CD4-positive, alpha-beta T cell treated with Interleukin-6 at 100 ng/mL for 8 hours (primary cell): ENCODE measurements at places on chromosomes 13 and 19.

GRCh38 chr13:42973581-42973980 is 18.5 kb downstream of the EPSTI1 start:
- DNase-seq: no peak

- DNase-seq: no peak
These were observed 115.0 kb downstream of the GGACT start for GRCh38 chr13:100473501-100474044.

- DNase-seq: no peak
These were observed 23.1 kb upstream of the TNFRSF19 start for GRCh38 chr13:23547000-23547590.

- DNase-seq: no peak
These were observed 629.1 kb upstream of the SLC10A2 start for GRCh38 chr13:103695320-103695719.

GRCh38 chr13:20814224-20814910 is 40.6 kb upstream of the EEF1AKMT1 start:
- no peak for DNase-seq

DNA sequence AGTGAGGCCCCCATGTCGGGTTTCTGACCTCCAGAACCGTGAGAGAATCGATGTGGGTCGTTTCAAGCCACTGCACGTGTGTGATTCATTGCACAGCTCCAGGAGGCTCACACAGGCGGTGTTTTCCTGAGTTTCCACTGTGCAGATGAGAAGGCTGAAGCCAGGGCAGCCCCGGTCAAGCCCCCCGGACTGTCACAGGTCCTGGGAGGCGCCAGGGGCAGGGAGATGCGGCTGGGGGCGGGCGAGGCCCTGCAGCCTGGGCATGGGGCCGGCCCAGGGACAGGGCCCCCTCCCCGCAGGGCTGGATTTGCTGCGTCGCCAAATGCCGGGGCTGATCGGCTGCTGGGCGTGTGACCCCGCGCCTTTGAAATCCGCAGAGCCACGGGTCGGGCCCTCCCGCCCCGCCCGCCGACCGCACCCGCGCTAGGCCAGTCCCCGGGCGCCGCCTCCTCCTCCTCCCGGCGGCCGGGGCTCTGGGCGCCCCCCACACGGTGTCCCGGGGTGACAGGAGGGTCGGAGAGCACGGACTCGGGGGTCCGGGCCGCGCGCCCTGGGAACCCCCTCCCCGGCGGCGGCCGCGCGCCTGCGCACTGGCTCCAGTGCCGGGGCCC is 9.9 kb upstream of the MKNK2 start:
- no peak for DNase-seq

GRCh38 chr19:3721131-3721886 is 13.1 kb downstream of the TJP3 start:
- DNase-seq: peak; percentile 90

DNA sequence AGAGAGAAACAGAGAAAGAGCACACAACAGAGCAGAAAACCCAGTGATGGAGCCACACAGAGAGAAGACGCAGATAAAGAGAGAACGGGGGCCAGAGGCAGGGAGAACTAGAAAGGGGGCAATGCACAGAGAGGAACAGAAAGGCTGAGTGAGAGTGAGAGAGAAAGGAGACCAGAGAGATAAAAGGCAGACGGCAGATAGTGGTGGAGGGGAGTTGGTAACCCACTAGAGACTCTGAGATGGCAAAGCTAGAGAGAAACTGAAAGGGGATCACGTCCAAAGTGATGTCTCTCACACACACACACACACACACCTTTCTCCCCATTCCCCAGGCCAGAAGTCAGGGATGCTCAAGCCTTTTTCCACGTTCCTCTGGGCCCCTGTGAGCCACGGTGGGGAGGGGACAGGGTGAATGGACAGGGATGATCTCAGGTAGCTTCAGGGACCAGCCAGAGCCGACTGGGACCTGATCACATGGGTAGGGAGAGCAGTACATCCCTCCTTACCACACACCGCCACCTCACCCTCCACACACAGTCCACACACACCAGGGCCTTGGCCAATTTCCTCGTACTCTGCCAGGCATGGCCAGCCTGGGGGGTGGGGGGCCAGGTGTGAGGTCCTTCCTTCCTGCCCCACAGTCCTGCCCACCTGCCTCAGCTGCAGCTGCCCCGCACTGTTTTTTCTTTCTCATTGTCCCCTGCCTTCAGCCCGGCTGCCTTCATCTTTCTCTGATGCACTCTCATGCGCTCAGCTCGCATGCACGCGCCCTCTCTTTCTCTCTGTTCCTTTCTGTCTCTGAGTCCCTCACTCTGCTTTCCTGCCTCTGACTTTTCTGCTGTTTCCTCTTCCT is 22.5 kb upstream of the POU2F2 start:
- no peak for DNase-seq

- no peak for DNase-seq
These were observed at the start of gene CERS1 for GRCh38 chr19:18895824-18896341. CERS1 (minus strand) TSS chr19:18896158; CDS start chr19:18896072, 86 bp downstream.

GRCh38 chr19:16334411-16334810 is 9.8 kb downstream of the KLF2 start:
- no peak for DNase-seq

- no peak for DNase-seq
These were observed 9.7 kb downstream of the NAXD start for GRCh38 chr13:110624766-110625756.

GRCh38 chr19:15788594-15789270 is 1.3 kb downstream of the OR10H5 start:
- no peak for DNase-seq

DNA sequence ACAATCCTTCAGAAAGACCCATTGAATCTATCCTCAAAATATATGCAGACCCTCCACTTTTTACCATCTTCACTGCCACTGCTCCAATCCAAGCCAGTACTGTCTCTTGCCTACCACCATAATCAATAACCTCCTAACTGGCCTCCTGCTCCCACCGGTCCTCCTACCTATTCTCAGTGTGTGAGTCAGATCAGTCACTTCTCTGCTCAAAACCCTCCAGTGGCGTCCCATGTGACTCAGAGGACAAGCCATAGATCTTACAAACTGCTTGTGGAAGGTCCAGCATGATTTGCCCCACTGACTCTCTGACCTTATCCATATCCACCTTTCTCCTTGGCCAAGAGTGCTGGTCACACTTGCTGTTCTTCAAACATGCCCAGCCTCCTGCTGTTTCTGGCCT is 23.4 kb upstream of the MBNL2 start:
- DNase-seq: no peak

DNA sequence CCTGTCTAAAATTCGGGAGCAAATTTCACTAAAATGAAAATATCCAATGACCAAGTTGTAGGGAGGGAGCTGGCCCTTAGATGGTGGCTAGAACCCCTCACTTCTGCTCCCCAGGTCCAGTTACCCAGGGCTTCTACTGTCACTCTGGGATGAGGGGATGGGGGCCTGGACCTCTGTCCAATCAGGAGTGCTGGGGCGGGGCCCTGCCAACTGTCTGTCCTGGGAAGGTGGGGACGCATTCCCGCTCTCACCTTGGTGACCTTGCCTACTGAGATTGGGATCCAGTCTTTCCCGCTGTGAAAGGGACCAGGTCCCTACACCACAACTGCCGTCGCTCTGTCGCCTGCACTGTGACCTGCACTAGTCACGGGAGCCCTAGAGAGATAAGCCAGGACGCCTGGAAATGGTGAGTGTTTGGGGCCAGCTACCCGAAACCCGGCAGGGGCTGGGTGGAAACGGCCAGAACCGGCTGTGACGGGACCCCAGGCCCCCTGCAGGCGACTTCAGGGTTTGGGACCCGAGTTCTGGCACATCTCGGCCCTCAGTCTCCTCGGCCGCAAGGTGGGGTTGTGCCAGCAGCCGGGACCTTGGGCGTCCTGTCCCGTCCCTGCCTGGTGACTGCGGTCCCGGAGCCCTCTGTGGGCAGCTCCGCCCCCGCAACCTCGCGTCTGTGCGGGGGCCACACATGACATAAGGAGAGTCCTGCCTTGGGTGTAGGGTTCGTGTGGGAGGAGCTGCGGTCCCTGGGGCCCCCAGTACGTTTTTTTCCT is 22.8 kb downstream of the ZNF20 start:
- DNase-seq: no peak

DNA sequence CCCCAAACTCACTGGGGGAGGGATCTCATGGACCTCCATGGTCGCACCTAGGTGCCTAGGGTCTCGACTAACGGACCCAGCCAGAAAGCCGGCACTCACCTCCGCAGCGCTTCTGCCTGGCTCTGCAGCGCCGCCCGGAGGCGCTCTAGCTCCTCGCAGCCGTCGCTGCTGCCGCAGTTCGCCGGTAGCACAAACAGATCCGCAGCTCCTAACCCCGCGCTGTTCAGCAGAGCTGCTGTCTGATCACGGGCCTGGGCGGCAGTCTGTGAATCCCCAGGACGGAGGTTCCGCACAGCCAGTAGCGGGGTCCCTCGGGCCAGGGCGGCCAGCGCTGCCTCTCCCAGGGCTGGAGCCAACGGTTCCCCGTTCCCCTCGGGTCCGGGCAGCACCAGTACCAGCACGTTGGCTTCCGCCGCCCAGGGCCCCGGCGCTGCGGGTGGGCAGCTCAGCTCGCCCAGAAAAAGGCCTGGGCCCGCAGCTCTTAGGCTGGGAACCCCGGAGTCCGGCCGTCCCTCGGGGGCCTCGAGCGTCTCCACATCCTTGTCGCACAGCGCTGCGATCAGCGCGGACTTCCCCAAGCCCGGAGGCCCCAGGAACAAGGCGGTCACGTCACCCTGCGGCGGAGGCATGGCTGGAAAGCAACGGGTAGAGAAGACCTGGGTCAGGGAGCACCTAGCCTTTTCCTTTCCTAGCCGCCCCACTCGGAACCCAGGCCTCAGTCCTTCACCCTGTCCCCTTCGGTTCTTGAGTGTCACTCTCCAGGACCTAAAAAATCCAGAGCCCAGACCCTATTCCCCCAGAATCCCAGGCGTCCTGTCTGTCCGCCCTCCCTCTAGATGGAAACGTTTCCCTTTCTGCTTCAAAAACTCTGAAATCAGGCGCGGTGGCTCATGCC is 977 bp downstream of the IRGQ start:
- peak; percentile 66 for DNase-seq

- no peak for DNase-seq
These were observed 386 bp downstream of the RRAS start for GRCh38 chr19:49639401-49640112.

- no peak for DNase-seq
These were observed 63.1 kb upstream of the RNF113B start for GRCh38 chr13:98240135-98240534.

DNA sequence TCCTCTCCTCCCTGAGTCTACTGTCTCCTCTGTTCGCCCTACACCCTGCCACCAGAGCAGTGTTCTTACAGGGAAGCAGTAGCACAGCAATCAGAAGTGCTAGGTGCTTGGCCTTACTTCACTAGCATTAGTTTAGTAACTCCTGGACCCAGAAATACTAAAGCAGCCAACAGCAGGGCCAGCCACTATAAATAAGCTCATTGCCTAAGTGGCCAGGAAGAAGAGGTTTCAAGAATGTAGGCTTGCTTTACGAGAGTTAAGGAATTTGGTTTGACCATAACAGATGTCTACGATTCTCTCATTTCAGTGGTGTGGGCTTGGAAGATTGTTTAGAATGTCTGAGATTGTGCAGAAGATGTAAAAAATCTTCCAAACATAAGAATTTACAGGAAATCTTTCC is 103.3 kb downstream of the ZAR1L start:
- no peak for DNase-seq

- DNase-seq: no peak
These were observed 8.8 kb downstream of the RAB20 start for GRCh38 chr13:110552767-110553166.

DNA sequence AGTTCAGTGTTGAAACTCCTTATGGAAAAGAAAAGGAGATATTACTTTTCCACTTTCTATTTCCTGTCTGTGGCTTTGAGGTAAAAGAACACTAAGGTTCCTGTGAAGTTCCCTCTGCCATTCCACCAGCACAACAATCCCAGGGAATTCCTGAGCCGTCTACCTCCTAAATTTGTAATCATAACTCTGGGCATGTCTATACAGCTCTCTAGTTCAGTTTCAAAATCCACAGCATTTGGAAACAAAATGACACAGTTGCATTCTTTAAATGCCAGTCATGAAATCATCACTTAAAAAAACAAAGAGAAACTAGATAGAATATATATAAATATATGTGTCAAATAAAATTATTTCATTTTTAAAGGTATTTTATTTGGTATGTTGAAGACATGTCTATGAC is 9.0 kb upstream of the THSD1 start:
- no peak for DNase-seq

GRCh38 chr13:99471221-99472121 is 29.8 kb upstream of the TM9SF2 start:
- no peak for DNase-seq

DNA sequence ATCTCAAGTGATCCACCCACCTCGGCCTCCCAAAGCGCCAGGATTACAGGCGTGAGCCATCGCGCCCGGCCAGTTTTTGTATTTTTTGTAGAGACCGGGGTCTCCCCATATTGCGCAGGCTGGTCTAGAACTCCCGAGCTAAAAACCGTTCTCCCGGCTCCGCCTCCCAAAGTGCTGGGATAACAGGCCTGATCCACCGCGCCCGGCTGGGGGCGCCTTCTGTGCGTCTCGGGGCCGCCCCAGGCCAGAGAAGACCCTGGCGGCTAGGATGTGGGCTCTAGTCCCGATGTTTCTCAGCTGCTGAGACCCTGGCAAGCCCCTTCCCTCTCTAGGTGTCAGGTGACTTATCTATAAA is 3.6 kb downstream of the ARHGAP45 start:
- no peak for DNase-seq

DNA sequence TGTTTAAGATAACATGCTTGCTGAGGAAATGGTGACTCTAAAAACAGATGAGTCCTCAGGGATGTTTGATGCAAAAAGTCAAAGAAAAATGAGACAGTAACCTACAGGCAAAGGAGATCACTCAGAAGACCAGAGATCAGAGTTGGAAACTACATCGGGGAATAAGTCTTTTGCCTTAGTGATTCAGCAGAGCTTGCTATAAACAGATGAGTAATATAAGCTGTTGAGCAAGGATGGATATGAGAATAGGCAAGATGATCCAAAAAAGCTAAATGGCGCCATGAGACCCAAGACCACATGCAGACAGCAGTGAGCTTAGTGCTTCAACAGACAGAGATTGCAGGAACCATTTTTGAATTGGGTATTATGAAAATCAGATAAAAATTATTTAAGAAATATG is 168.6 kb downstream of the POSTN start:
- DNase-seq: no peak

GRCh38 chr19:768424-768823 is 17.5 kb downstream of the MISP start:
- DNase-seq: no peak

DNA sequence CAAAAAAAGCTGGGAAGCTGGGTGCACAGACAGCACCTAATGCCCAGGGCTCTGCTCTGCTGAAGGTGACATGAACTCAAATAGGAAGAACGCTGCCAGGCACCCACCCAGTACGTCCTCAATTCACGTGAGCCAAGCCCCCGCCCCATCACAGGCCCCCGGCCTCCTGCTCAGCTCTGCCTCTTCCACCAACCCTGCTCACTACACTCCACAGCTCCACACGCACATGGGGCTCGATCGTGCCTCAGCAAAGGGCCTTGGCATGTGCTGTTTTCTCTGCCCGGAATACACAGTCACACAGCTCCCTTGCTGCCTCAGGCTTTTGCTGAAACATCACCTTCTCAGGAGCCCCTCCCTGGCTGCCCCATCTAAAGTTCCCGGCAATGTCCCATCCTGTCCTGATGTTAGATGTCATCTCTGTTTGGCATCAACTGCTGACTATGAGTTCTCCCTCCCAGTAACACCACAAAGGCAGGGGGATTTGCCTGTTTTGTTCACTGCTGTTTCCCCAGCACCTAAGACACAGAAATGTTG is 2.3 kb downstream of the ATP13A1 start:
- no peak for DNase-seq
